ENCODE measurements at places on chromosomes 16 and 17.

DNA sequence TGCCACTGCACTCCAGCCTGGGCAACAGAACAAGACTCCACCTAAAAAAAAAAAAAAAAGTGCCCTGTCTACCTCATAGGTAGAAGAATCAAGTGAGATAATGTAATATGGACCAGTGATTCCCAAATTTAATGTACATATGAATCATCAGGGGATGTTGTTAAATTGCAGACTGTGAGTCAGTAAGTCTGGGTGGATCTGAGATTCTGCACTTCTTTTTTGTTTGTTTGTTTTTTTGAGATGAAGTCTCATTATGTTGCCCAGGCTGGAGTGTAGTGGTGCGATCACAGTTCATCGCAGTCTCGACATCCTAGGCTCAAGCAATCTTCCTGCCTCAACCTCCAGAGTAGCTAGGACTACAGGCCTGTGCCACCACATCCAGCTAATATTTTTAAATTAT is 31.6 kb downstream of the HOXB1 start:
- no peak for DNase-seq

- no peak for DNase-seq
These were observed 22.8 kb downstream of the ABCC1 start for GRCh38 chr16:15972046-15972868.

DNA sequence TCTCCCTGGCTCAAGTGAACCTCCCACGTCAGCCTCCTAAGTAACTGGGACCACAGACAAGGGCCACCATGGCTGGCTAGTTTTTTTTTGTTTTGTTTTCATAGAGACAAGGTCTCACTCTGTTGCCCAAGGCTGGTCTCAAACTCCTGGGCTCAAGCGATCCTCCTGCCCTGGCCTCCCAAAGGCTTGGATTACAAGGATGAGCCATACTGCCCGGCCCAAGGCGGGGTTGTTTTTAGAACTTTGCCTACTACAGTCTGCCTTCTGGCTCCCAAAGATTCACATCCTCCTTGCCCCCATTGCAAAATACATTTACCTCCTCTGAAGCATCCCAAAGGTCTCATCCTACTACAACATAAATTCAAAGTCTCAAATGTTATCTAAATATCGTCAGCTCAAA is 49.5 kb upstream of the PHOSPHO1 start:
- no peak for DNase-seq

DNA sequence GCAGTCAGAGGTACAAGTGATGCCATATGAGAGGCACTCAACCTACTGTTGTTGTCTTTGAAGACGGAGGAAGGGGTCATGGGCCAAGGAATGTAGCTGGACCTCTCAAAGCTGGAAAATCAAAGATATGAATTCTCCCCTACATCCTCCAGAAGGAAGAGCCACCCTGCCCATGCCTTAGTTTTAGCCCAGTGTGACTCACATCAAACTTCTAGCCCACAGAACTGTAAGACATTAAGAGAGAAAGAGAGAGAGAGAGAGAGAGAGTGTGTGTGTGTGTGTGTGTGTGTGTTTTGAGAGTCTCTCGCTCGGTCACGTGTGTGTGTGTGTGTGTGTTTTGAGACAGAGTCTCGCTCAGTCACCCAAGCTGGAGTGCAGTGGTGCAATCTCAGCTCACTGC is 87.1 kb downstream of the STX8 start:
- no peak for DNase-seq

DNA sequence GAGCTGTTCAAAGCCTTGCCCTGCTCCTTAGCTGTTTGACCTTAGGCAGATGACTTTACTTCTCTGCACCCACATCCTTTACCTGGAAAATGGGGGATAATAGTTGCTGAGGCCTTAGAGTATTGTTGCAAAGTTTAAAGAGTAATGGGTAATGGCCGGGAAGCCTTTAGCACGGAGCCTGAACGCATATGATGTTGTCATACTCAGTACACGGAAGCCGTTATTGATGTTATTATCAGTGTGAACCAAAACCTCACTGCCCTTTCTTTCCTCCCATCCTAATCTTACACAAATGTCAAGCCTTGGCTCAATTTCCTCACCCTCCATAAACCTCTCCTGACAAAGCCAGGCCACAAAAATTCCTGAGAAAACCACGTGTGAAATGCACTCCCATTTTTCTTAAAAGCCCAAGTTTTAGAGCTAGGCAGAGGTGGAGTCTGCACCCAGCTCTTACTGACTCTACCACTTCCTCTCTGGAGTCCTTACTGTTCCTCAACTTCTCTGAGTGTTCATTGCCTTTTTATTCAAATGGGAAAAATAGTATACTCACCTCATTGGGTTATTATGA is 67.3 kb upstream of the CACNG3 start:
- DNase-seq = no peak

GRCh38 chr17:42647778-42648177 is 11.3 kb upstream of the TUBG2 start:
- no peak for DNase-seq

DNA sequence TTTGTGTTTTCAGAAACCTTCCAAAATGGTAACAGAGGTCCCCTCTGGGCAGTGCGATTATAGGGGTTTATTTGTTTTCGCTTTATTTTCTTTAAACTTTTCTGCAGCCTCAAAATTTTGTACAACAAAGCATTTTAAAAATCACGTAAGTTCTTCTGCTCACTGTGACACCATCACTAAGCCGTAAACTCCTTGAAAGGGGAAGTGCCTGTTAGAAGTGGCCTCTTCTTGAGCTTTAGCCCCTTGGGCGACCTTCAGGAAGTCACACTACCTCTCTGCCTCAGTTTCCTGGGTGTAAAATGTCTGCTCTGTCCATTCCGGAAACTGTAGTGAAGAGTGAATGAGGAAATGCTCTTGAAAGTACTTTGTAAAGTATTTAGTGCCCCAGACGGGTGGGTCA is 26.6 kb downstream of the ARHGAP27 start:
- no peak for DNase-seq

DNA sequence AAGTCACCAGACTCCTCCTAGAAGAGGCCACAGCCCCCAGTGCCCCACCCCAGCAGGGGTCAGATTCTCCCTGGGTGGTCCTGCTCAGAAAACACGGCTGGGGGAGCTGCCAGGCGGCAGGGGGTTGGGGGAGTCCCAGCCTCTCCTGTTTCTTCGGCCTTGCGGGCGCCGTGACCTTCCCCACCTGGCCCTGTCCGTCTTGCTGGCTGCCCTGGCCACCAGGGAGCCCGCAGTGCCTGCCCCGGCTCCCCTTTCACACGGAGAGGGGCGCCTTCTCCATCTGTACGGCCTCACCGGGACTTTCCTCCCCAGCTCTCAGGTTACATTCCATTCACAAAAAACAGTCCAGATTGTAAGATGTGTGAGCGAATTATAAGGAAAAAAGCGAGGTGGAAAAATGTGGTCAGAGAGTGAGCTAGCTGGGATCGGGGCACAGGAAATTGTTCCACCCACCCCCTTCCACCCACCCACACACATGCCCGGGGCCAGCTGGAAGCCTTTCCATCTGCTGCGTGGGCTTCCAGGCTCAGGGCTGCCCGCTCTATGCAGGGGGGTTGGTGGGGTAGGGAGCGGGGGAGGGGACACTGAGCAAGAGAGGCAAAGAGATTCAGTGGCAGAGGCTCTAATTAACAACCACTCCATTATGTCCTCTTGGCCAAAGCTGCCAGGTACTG is 14.6 kb upstream of the CIBAR2 start:
- no peak for DNase-seq

GRCh38 chr17:63480826-63481487 is 4.1 kb downstream of the ACE start:
- no peak for DNase-seq

DNA sequence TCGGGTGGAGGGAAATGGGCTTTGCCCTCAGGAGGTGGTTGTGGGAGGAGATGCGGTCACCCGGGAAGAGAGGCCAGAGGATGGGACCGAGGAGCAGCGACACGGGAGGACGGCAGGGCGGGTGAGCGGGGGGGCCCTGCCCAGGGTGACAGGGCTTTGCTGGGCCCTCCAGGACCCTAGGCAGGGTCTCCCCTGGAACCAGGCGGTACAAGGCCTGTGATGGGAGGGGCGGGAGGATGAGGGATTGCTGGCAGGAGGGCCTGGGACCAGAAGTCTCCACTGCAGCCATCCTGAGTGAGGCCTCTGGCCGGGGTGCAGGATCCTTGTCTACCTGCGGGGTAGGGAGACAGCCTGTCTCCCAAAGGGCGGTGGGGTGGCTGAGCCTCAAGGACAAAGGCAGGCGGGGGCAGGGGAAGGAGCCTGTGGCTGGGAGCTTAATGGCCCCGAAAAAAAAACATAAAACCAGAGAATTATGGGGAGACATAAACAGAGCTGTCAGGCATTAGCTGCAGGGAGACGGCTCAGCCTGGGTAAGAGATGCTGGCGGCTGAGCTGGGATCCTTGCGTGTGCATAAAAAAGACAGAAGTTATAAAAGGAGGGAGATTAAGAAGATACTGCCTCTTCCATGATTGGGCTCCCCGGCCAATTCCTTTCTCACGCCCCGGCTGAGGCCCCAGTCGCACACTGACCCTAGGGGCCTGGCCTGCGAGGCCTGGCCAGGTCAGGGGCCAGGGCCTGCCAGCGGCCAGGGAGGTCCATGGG is 66.7 kb downstream of the SREBF1 start:
- no peak for DNase-seq

DNA sequence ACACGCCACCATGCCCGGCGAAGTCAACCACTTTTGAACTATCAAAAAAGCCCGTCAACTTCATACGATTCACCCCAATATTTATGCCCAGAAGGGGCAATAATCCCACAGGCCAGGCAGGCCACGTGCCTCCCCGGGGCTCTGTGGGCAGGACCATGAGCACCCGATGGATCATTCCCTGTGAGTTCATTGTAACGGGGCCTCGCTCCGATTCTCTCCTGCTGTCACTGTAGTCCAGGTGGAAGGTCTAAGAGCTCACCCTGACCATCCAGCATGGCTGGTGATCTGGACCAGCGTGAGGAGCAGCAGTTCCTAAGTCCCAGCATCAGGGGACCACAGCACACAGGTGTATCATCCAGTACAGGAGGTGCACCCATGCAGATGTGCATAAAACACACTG is 77.5 kb upstream of the DOC2B start:
- peak; percentile 3 for DNase-seq

GRCh38 chr17:47820033-47820789 is 1.4 kb downstream of the OSBPL7 start:
- DNase-seq = no peak

DNA sequence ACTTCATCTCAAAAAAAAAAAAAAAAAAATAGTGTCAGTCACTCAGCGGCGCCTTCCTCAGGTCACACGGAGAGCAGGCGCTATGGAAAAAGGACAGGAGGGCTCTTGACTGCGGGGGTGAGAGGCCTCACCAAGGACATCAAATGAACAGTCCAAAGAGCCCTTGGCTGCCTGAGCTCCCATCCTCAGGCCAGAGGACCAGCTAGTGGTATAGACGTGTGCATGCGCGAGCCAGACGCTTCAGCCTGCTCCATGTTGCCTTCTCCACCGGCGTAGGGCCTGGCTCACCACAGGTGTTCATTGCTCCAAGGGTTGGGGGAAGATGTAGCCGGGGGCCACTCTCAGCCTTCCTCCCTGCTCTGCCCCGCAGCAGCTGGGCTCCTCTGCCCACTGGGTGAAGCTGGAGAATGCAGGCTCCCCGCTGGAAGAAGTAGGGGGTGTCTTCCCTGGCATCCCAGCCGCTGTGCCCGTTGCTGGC is 65.8 kb upstream of the PLCG2 start:
- no peak for DNase-seq

GRCh38 chr16:1645914-1646525 is 32.1 kb upstream of the JPT2 start:
- DNase-seq = peak; percentile 37

GRCh38 chr16:13205352-13205751 is 304.0 kb downstream of the SHISA9 start:
- DNase-seq = no peak

- DNase-seq = no peak
These were observed 20.0 kb upstream of the KIF19 start for GRCh38 chr17:74305865-74306654.

GRCh38 chr16:9943121-9943520 is 239.1 kb downstream of the GRIN2A start:
- DNase-seq = no peak

DNA sequence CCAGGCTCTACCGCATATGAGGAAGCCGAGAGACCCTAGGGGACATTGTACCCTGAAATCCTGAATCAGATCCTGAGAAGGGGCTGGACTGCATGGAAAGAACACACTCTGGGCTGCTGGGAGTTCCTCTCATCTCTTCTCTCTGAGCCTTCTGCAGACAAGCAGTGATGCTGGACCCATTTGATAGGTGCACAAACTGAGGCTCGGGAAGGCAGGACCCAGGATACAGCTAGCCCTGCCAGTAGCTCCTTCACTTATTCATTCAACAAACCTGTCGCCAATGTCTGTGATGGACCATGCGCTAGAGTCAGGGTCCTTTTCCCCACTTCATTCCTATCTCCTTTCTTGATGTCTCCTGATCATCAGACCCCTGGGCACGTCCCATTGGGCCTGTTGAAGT is 1.9 kb downstream of the SBK1 start:
- no peak for DNase-seq

DNA sequence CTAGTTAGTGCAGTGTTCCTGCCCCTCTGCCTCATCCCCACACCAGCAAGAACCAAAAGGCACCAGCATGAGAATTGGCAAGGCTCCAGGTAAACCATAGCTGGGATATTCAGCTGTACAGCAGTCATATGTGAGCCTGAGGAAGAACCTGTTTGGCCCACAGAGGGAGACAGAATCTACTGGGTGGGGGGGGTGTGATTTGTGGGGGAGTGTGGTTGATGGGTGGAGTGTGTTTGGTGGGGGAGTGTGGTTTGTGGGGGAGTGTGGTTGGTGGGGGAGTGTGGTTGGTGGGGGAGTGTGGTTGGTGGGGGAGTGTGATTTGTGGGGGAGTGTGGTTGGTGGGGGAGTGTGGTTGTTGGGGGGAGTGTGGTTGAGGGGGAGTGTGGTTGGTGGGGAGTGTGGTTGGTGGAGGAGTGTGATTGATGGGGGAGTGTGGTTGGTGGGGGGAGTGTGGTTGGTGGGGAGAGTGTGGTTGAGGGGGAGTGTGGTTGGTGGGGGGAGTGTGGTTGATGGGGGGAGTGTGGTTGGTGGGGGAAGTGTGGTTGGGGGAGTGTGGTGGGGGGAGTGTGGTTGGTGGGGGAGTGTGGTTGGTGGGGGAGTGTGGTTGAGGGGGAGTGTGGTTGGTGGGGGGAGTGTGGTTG is 19.5 kb downstream of the MINK1 start:
- no peak for DNase-seq

DNA sequence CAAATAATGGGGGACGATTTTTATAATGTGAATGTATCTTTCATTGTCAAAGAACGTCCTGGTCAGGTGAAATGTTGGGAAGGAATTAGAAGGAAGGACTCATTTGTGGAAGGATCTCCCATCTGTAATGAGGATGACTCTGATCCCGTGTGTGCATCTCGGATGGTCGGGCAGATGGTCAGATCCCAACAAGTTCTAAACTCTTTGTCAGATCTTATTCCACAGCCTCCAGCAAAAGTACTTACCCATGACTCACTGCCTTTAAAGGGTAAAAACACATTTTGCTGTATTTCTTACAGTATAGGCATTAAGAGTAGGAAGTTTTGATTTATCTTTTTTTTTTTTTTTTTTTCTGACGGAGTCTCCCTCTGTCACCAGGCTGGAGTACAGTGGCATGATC is 539 bp upstream of the KRTAP4-8 start:
- DNase-seq = no peak

Data from activated CD4-positive, CD25-positive, alpha-beta regulatory T cell treated with anti-CD3 and anti-CD28 coated beads, Interleukin-2, amount 50 U/mL, for 72 hours (primary cell).